ENCODE measurements at places on chromosomes 5 and 9.

DNA sequence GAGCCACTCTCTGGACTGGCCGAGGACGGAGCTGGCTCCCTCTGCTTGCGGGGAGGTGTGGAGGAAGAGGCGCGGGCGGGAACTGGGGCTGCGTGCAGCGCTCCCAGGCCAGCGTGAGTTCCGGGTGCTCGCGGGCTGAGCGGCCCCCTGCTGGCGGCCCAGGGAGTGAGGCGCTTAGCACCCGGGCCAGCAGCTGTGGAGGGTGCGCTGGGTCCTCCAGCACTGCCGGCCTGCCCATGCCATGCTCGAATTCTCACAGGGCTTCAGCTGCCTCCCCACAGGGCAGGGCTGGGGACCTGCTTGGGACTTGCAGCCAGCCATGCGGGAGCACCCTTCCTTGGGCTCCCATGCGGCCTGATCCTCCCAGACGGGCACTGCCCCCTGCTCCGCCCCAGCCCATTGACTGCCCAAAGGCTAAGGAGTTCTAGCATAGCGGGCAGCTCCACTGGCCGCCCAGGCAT is 416.9 kb downstream of the MRPS30 start:
- no peak for DNase-seq

DNA sequence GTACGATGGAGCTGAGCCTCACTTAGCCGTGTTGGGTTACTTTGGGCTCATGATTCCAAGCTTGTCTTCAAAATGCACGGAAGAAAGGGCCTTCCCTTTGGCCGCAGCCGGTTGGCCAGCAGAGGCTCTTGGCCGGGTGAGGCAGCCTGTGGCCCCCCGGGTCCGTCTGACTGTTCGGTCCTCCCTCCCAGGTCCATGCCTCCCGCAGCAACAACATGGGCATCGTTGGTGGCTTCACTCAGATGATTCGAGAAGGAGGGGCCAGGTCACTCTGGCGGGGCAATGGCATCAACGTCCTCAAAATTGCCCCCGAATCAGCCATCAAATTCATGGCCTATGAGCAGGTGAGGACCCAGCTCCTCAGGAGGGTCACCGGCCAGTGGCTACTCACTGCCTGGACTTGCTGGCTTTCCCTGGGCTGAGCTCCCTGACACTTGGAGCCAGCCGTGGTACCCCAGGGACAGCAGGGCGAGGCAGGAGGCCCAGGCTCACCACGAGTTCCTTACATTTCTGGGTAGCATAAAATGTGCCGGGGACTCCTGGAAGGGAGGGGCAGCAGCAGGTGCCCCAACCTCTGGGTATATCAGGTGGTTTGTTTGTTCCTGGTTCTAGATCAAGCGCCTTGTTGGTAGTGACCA is 21.9 kb downstream of the PTGES2 start:
- DNase-seq: no peak

DNA sequence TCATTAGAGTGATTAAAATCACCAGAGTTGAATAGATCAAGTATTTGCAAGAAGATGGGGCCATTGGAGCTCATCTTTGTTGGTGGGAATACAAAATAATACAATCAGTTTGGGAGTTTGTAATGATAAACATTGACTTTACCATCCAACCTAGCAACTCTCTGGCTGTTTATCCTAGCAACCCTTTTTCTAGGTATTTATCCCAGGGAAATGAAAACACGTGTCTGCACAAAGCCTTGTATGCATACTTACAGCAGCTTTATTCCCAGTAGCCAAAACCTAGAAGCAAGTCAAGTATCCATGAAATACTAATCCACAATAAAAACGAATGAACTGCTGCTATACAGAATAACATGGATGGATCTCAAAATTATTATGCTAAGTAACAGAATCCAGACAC is 152.7 kb upstream of the DAB2 start:
- DNase-seq: no peak

DNA sequence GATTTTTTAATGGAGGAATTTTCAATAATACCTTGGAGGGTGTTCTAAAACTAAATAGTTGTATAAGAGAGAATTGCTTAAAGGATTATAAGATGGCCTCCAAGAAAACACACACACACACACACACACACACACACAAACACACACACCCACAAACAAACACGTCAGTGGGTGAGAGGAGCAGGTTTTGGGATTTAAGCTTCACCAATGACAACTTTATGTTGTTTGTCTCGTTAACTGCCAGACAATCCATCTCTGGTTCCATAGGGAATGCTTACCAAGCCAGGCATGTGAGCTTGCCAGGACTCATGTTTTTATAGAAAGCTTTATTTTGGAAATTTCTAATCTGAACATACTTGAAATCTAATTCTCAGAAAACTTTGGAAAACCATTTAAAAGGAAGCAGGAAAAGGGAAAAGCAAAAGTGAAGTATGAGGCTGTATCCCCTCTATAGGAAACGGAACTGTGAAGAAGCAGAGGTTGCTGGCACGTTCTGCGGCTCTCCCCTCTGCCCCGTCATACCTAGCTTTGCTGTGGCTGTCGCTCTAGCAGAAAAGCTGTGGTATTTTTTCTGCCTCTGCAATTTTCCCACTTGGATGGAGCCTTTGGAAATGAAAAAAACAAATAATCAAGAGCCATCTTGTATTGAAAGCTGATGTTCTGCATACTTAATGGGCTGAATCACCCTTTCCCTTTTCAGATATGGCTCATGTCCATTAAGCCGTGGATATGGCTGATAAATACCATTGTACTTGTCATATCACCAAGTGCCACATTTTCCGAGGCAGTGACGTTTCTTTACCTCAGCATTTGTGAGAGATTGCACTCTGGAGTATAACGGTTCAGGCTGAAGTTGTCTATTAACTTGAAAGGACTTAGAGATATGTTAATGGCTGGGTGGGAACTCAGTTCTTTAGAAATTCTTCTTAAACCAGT is 112.7 kb downstream of the NTRK2 start:
- DNase-seq: no peak

DNA sequence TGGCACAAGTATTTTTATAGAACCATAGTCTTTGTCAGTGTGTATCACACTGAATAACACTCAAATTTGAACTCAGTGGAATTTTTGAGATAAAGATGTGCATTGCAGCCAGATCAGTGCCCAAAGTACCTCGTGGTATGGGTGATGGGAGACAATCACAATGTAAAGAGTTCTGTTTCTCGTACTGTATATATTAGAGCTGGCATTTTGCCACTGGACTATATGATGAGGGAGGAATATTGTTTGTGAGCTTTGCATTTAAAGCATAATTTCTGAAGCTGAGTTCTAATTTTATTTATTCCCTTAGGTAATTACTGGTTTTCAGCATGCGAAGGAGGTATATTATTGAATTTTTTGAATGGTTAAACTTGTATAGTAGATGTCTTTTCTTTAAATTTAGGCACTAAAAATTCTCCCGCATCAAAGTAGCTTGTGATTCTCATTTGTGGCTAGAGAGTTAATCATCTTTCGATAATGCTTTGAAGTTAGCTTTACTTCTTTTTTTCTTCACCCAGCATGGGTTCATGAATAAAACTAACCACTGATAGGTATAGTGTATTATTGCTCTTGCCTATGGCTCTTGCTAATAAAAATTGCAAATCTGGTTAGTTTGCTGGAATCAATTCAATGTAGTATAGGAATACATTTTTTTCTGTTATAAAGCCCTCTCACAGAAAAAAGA is 43.1 kb downstream of the PAM start:
- DNase-seq: no peak

DNA sequence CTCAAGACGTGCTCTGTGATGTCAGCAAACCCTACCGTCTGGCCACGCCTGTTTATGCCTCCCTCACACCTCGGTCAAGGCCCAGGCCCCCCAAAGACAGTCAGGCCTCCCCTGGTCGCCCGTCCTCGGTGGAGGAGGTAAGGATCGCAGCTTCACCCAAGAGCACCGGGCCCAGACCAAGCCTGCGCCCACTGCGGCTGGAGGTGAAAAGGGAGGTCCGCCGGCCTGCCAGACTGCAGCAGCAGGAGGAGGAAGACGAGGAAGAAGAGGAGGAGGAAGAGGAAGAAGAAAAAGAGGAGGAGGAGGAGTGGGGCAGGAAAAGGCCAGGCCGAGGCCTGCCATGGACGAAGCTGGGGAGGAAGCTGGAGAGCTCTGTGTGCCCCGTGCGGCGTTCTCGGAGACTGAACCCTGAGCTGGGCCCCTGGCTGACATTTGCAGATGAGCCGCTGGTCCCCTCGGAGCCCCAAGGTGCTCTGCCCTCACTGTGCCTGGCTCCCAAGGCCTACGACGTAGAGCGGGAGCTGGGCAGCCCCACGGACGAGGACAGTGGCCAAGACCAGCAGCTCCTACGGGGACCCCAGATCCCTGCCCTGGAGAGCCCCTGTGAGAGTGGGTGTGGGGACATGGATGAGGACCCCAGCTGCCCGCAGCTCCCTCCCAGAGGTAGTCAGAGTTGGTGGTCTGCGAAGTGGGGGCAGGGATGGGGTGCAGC is 103.2 kb downstream of the PPARGC1B start:
- DNase-seq: no peak

DNA sequence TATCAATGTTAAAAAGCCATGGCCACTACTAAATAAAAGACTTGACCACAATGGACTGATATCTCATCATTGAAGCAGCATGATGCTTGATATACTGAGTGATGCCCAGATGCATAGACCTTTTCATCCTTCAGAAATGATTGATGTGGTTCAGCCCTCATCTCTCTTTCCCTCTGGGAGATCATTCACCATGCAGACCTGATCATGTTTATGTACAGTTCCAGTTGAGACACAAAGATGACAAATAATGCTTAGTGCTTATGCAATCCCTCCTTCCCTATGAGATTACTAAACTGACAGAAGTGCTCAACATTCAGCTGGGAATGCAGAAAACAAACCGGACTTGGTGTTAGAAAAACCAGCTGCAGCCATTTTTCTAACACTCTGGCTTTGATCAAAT is 91.9 kb upstream of the TLR4 start:
- no peak for DNase-seq

GRCh38 chr5:64534033-64534432 is 28.2 kb downstream of the RGS7BP start:
- no peak for DNase-seq

DNA sequence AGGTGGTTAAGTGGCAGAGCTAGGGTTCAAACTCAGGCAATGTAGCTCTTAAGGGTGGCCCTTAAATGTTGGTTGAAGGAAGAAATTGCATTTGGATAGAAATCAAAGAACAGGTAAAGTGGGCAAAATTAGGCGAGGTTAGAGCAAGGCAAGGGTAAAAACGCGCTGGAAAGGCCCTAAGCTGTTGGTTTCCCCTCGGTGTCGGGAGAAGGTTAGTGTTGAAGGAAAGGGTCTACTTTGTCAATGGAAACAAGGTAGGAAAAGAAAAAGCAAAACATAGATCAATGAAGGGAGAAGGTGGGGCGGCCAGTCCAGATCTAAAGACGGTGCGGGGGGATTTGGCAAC is 431 bp downstream of the FASTKD3 start:
- no peak for DNase-seq

DNA sequence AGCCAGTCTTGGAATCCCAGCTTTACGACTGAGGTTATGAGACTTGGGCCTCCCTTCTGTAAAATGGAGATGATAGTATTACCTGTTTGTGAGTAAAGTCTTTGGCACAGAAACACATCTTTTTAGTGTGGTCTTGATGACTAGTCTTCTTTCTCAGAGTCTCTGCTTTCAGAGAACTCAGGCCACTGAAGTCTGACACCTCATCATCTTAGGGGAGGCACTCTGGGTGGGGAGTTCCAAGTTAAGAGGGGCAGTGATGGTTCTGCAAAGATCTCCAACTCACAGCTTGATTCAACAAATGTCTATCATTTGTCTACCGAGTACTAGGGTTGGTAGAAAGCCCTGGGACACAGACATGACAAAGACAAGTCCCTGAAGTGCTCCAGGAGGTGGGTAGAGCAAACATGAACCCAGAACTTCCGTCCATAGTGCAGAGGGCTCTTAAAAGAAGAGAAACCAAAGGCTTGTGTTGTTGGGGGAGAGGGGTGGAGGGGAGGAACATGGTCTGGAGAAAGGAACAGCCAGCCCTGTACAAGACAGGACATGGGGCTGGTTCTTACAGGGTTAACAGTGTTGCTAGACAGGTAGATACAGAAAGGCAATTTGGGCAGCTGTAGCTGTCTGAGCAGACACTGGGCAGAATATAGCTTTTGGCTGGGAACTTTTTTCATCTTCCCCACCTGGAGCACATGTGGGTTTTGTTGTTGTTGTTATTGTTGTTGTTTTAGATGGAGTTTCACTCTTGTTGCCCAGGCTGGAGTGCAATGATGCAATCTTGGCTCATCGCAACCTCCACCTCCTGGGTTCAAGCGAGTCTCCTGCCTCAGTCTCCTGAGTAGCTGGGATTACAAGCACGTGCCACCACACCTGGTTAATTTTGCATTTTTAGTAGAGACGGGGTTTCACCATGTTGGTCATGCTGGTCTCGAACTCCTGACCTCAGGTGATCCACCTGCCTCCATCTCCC is 2.6 kb upstream of the CD14 start:
- no peak for DNase-seq

DNA sequence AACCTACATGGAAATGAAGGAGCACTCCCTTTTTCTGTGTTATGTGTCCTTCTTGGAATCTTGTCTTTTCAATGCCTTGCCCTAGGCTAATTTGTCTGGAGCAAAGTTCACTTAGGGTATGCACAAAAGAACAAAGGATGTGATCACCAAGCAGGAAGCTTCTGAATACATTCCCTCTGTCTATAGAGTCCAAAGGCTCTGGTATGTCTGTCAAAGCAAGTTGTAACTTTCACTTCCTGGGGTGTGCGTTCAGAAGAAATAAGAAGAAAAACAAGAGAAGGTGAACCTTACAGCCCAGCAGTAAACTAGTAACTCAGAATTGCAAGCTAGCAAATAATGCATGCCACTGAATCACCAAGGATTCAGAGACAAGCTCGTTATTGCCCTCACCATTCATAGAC is 31.7 kb upstream of the CDH6 start:
- DNase-seq: no peak

- no peak for DNase-seq
These were observed 26.3 kb downstream of the ANP32B start for GRCh38 chr9:98009437-98009836.

DNA sequence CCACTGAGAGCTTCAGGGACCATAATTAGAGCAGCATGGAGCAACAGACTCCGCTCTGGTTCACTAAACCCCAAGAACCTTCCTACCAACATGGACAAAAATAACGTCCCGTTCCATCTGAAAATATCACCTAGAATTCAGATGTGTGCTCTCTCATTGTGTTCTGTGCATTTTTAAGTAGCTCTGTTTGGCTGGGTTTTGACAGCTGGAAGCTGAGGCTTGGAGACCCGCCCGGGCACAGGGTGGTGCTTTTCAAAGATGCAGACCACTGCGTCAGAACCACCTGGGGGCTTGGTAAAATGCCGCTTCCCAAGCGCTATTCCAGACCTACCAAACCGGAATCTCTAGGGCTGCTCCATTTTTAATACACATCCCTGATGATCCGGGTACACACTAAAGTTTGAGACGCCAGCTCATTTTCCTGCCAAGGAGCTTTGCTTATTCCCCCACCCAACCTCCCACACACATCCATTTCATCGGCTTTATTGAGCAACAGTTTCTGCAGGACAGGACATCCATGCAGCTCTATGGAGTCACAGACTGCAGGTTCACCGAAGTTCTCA is 104.8 kb downstream of the GABBR2 start:
- no peak for DNase-seq

DNA sequence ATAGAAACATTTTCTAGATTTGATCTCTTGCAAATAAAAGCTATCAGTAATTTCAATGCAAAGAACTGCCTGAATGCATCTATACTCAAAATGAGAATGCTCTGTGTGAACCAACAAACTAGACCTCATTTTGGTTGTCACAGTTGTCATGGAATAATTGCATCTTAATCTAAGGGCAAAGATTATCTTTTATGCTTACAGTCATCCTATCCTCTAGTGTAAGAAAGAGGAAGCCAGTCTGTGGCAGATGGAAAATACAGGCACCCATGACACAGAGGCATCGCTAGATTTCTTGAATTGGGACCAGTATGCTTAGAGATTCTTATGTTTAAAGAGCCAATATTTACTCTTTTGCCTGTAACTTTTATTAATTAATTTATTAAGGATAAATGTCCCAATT is 95.0 kb downstream of the MACIR start:
- peak; percentile 32 for DNase-seq

Measured in T-helper 2 cell (primary cell).